ENCODE measurements at places on chromosomes 4 and X.
A peak's percentile ranks its signal among the peaks of the same experiment; 100 is the strongest.

- DNase-seq: no peak
Observed at GRCh38 chr4:25477221-25477620, 100.2 kb downstream of the ANAPC4 start.

- no peak for DNase-seq
Observed at GRCh38 chrX:148513661-148514060, 13.2 kb downstream of the AFF2 start.

- no peak for DNase-seq
Observed at GRCh38 chr4:113694008-113694407, 67.5 kb downstream of the CAMK2D start.

GRCh38 chrX:129965166-129965565 lies 17.3 kb upstream of the BCORL1 start:
- no peak for DNase-seq

- DNase-seq: no peak
Observed at GRCh38 chr4:81632581-81633299, 161.0 kb upstream of the RASGEF1B start.

DNA sequence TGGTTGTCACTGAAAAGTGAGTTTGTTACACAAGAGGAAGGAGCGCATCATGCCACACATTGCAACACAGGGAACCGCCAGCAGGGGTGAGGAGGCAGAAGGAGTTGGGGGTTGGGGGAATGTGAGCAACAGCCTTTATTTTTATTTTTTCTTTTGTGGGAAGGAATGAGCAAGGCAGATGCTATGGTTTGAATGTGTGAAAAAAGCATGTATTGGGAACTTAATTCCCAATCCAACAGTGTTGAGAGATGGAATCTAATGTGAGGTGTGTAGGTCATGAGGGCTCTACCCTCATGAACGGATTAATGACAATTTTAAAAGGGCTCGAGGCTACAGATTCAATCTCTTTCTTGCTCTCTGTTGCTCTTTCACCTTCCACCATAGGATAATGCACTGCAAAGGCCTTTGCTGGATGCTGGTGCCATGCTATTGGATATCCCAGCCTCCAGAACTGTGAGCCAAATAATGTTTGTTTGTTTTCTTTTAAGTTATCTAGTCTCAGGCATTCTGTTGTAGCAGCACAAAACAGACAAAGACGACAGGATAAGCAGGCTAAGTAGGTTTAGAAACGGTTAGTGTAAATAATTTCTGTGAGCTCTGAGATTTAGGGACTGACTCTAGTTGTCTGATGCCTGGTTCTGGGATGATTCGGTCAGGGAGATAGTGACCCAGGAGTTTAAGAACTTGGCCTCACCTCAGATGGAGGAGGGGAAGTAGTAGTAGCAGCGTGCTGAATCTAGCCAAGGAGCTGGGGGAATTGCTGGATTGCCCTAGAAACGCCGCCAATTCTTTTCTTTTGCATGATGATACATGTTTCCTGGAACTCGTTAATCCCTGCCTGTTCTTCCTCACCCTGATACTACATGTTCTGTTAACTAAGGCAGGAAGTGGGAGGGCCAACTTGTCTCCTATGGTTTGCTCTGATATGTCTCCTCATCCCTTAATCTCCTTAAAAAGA lies 156.6 kb upstream of the CTSO start:
- DNase-seq: no peak

DNA sequence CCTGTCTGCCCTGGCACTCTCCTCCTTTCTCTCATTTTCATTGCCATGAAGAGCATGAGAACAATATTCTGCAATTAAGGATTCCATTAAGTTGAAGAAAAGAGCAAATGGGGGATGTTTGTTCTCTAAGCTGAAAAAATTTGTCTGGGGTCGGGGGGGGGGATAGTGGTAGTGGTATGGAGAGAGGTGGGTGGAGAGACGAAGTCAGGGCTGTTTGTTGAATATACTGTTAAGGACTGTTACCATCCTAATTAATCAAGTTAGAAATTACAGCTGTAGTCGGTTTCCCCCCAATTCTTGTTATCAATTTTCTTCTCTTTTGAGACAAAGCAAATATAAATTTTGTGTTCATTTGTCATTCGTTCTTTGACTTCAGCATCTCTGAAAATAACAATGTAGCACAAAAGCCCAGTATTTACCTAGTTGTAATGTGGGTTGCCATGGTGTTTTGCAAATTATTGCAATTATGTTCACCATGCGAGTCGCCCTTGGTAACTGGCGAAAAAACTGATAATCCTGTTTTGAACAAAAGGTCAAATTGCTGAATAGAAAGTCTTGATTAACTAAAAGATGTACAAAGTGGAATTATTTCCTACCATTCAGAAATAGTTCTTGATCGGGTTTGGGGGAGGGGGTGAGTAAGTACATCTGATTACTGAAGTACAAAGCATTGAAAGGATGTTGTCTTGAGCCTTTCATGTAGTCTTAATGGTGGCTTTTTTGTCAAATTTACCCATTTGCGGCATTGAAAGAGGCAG lies 139.1 kb downstream of the ARX start:
- no peak for DNase-seq

DNA sequence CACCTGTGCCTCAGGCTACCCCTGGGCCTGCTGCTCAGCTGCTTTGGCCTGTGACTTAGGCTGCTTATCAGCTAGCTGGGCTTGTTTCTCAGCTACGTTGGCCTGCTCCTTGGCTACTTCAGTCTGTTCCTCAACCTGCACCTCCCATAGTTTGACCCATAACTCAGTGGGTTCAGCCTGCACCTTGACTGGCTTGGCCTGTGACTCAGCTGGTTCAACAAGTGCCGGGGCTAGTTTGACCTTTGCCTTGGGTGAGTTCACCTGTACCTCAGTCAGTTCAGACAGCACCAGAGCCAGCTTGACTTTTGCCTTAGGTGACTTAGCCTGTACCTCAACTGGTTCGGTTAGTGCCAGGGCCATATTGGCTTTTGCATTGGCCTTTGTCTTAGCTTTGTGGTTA lies 171.2 kb downstream of the MSN start:
- DNase-seq: no peak

- DNase-seq: no peak
Observed at GRCh38 chr4:147994076-147994475, 262.2 kb downstream of the ARHGAP10 start.

- DNase-seq: peak; percentile 28
Observed at GRCh38 chrX:48683411-48683982, at the start of gene WAS. Gene WAS, plus strand, starts transcription at chrX:48683799. Its CDS starts 55 bp downstream, at chrX:48683854.

GRCh38 chr4:165966833-165967232 lies 93.8 kb downstream of the TLL1 start:
- no peak for DNase-seq

DNA sequence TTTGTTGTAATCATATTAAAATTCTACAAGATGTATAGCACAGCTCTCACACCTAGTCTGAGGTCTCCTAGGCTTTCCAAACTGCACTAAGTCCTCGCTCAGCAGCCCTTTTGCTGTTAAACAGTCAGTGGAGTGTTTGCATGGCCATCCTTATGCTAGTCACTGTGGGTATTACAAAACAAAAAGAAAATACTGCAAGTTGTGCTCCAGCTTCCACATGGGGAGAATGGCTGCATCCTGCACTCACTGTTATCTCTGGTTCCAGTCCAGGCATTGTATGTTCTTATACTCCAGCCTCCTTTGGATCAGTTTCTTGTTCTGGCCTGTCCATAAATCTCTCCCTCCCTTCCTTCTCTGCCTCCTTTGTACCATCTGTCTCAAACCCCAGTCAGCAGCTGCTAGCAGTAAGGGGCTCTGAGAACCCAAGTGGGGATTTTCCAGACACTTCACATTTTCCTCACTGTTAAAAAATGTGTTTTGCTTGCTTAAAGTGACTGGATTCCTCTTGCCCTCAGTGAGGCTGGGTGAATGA lies 38.5 kb upstream of the BMP15 start:
- DNase-seq: no peak

- no peak for DNase-seq
Observed at GRCh38 chr4:157808796-157809383, 363.9 kb downstream of the GASK1B start.

DNA sequence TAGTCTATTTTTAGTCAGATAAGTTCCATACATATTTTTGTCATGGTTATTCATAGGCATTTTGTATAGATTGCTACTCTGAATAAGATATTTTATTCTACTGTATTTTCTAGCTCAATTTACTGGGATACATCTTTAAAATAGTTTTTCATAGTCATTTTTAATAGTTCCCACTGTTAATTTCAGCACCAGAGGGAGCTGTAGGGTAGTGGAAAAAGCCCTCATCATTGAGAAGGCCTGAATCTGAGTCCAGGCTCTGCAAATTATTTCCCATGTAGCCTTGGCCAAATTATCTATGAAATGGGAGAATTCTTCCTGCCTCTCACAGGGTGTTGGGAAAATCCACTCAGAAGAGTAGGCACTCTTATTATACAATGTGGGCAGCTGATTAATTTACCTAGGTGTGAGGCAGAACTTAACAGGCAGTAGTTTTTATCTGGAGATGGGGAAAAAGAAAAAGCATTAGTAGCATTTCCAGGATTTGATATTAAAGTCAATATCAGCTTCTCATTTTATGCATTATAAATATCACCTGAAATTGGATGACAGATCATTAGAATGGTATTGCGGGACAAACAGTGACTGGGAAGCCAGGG lies 102.9 kb upstream of the PAQR3 start:
- DNase-seq: no peak

DNA sequence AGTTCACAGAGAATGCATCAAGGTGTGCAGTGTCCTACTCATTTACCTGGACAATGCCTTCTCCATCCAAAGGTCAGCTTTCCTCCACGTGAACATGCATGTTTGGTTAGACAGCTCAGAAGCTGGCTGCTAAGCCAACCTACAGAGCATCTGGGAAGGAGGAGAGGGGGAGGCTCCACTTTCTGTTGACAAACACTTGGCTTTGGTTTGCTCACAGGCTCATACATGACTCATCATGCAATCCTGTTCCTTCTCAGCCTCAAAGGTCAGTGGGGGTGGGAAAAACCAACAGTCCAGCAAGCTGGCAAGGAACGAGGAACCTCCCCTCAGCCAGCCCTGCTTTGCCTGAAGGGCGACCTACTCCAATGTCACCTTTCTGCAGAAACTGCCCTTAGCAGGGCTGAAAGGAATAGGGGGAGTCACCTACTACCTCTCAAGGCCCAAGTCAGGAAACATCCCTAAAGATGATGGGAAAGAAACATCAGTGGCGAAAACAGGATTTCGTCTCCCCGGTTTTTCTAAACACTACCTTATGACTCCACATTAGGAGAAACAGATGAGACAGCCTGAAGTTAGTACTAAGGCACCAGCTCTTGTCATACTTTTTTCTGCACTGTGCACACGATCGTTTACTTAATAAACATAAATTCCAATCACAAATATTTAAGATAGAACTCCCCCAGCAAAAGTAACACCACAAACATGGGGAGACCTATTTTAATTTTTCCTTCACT lies 37.9 kb downstream of the RELL1 start:
- DNase-seq: no peak

GRCh38 chrX:7580127-7580526 lies 262.8 kb upstream of the VCX start:
- no peak for DNase-seq

GRCh38 chr4:137129441-137129840 lies 402.9 kb downstream of the PCDH18 start:
- DNase-seq: no peak

DNA sequence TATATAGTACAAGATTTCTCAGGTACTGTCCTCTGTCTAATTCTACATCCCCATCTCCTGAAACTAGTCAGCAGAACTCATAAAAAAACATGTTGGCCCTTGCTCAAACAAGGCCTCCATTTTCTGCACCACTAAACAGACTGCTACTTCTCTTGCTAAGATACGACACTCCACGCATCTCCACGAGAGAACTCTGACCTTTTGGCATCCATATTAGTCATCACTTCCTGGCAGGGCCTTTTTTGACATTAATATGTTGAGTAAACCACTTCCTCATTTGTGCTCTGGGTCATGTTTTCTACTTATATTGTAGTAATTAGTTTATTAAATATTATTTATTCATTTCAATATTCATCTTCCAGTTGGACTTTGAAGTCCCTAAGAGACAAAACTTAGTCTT lies 65.6 kb downstream of the DCAF8L1 start:
- no peak for DNase-seq

GRCh38 chr4:101682946-101683345 lies 107.6 kb upstream of the BANK1 start:
- DNase-seq: no peak

GRCh38 chr4:67754288-67754687 lies at the start of gene GNRHR:
Gene GNRHR, minus strand, starts transcription at chr4:67754388. Its CDS starts 53 bp downstream, at chr4:67754335.
- DNase-seq: no peak

GRCh38 chr4:99414401-99414800 lies 20.7 kb downstream of the ADH7 start:
- DNase-seq: no peak

DNA sequence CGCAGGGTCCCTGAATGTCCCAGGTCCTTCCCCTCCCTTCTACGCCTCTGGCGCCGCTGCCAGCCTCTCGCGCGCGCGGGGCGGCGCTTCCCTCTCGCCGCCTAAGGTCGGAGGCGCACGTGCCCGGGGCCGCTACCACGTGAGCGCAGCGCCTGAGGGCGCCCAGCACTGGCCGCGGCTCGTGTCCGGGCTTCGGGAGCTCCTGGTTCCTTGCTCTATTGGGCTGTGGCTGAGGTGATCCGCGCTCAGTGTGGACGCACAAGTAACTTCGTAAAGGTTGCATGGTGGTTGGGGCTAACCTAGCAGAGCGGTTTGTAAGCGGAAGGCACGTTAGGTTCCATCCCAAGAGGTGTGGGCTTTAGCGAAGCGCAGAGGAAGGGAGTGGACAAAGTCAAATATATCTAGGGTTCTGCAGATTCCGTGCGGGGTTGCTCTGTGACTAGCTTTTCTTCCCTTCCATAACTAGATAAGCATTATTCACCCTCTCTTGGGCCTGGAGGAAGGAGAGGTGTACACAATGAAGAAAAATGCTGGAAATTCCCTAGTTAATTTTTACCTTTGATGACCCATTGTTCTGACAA lies 1.8 kb downstream of the TLL1 start:
- DNase-seq: no peak

DNA sequence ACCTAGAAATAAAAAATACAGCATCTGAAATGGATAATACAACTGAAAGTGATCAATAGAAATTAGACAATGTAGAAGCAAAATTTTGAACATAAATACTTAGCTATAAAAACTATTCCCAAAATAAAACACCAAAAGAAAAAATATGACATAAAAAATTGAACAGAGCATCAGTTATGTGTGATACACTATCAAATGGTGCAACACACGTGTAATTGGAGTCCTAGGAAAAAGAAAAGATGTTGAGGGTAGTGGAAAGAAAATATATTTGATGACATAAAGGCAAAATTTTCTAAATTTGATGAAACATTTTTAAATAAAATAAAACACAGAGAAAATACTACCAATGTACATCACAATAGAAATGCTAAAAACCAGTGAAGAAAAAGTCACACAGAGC lies 63.1 kb downstream of the NPY2R start:
- DNase-seq: no peak
